GF-D8 (cell line): ENCODE measurements at places on chromosomes 6 and 20.

GRCh38 chr6:27188061-27188884 is 59.2 kb upstream of the PRSS16 start:
- no peak for DNase-seq

- no peak for DNase-seq
Measured at GRCh38 chr20:59958626-59959025, 403 bp downstream of the CDH26 start.

DNA sequence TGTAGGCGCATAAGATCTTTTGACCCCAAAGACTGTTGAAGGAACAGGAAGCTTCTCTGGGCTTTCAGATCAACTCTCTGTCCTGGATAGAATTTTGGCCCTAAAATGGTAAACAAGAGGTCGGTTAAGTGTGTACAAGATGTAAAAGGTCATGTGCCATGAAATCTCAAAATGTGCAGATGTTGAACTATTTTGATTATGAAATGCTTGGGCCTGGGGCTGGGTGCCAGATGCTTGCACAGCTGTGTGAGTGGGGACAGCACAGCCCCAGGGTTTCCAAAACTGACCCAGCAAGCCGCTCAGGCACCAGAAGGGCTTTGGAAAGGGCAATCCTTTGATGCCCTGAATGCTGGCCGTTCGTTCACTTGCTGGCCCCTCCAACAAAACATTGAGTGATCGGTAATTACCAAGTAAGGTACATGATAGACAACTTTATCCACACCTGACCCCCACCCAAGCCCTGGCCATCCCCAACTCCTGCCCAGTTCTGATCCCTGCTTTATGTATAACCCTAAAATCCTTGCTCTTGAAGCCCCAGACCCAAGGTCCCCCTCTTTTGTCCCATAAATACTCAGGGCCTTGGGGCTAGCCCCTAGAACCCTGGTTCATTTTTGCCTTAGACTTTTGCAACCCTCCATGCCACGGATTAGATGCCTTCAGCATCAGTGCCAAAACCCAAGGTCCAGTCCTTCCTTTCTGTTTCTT is 1.9 kb downstream of the TMEM239 start:
- no peak for DNase-seq

GRCh38 chr6:20188630-20189075 is 23.6 kb downstream of the MBOAT1 start:
- peak; percentile 80 for DNase-seq

- DNase-seq, result no peak
Measured at GRCh38 chr6:6581054-6581453, 7.5 kb upstream of the LY86 start.

DNA sequence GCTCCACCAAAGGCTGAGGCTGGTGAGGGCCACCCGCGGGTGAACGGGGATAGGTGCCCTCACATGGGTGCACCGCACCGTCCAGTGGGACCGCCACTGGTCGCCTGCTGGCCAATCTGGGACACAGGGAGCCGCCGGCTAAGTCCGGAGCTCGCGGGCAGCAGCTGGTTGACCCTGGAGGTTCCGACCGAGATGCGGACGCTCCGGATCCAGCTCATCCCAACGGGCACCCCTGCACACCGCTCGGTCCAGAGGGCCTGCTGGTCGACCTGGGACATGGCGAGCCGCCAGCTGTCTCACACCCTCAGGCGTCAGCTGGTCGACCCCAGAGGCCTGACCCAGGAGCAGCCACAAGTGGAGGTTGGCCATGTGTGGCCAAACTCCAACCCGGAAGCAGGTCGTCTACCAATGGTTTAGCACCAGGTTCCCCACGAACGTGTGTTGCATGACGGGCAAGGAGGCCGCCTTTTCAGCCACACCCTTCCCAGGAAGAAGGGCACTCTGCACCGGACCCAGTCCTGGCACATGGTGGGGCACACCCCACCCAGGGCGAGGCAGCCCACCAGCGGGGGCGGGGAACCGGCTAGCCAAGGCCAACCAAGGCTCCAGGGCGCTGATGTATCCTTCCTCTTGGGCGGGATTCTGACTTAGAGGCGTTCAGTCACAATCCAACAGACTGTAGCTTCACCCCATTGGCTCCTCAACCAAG is 746.0 kb upstream of the DEFB115 start:
- DNase-seq, result no peak

DNA sequence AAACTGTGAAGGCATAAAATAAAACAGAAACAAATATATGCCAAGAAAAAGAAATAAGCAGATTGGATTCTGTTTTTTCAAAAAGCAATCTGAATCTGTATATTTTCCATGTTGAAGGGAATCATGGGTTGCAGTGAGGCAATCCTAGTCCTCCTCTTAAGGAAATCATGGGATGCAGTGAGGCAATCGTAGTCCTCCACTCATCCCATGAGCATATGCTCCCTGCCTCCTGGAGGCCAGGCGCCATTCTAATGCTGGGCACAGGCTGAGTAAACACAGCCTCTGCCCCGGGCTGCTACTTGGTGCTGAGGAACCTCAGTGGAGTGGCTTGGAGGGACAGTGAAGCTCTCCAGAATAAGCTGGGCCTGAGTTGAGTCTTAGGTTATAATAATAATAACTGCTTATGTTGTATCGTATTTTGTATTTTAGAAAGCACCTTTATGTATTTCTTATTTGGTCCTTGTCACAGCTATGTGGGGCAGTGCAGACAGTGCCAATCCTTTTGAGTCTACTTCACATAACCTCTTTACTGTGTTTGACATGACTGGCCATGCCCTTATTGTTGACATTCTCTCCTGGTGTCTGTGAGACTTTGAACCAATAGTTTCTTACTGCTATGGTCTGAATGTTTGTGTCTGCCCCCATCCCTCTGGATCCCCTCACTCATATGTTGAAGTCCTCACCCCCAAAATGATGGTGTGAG is 56.6 kb upstream of the CITED2 start:
- no peak for DNase-seq

DNA sequence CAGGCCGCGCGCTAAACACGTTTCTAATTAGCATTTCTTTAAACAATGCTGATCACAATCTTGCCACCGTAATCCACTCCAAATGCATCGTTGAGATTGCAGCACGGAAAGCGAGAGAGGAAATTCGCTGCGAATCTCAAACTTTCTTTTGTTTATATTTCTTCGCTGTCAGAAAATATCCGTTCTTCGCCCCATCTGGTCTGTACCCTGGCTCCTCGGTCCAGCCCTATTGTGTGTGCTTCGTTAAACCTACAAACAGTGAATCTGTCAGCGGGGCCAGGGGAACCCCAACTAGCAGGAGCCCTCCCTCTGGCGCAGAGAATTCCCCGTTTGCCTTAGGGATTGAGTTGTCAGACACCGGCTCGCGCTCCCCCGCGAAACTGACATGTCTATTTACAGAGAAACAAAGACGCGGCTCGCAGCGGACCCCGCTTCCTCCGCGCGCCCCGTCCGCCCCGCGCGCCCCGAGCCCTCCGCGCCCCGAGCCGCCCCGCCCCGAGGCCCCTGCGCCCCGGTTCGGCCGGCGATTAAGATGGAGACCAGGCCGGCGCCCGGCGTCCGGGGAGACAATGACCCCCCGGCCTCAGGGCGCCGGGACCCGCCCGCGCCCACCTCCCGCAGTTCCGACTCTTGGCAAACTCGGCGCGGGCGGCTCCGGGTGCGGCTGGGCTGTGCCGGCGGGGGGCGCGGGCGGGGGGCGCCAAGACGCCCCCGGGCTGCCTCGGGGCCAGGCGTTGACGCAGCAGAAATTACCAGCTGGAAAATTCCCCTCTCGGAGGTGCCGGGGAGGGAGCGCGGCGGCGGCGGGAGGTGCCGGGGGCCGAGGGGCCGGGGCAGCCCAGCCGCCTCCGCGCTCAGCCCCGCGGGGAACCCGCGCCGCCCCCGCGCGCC is 874 bp downstream of the ZBTB46 start:
- no peak for DNase-seq

GRCh38 chr6:138422861-138423260 is 18.8 kb downstream of the HEBP2 start:
- peak; percentile 63 for DNase-seq

DNA sequence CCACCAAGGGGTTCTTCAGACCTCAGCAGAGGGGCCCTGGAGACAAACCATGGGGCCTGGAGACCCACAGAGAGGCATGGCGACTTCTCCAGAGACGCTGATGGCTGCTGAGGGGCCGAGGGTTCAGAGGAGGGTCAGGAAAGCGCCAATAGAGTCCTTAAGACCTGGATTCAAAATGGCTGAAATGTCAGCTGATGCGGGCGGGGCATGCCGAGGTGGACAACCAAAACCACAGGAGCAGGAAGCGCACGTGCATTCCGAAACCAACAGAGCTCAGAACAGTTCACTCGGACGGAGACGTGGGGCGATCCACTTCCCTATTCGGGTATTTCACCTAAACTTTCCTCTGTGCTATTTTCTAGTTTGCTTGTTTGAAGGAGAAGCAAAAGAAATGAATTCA is 99.9 kb upstream of the RIN2 start:
- no peak for DNase-seq

DNA sequence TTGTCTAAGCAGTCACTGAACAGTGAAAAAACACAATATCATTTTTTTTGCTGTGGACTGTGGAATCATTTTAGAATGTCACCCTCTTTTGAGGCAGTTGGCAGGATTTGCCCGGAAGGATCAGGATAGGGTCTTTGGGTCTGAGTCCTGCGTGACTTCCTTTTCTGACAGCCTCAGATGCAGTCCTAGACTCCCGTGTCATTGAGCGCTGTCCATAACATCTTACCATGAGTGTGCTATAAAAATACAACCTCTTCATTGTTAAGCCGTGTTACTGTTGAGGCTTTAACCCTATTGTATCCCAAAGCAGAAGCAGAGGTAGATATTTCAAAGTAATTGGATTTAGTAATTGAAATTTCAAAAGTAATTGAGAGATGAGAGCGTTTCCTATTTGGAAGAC is 30.6 kb downstream of the ARID1B start:
- no peak for DNase-seq

DNA sequence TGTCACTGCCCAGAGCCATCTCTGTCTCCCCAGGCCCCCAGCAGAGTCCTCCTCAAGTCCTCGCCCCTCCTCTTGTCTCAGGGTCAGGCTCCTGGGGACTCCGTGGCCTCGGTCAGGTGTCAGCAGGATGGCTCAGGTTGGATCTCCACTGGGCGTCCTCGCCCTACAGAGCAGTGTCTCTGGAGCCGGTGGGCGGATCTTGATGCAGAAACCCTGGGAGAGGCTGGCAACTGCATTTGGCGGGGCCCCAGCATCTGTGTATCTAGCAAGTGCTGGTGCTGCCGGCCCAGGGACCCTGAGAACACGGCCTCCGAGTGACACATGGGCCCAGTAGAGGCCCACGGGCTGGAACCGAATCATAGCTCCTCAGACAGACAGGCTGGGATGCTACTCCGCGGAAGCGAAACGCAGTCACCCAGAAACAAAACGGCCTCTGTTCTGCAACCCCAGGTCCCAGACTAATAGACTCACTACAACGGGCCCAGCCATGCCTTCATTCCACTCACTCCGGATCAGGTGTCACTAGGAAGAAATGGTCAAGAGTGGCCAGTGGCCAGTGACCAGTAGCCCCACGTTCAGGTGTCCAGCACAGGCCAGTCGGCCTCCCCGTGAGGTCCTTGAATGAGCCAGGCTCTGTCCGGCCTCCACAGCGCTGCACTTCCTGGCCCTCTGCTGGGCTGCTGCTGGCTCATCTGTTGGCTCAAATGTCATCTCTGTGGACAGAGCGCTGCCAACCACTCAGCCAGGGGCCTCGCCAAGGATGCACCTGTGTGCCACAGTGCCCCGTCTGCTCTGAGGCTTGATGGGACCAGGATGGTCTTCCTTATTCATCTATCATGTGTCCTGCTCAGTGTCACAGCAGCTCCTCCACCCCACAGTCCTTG is 12.6 kb upstream of the FRMD1 start:
- DNase-seq, result no peak
